ENCODE measurements at places on chromosomes 16 and 17. TPM values are rescaled to one million over a fixed set of nuclear protein-coding genes. Genes with fewer than 3 reads are reported as not detected.

Gene TNFRSF13B
- total RNA-seq, result not detected

Gene ZDHHC1
- 5.4 TPM for total RNA-seq

Gene KIF22
- total RNA-seq, result 15.2 TPM

Gene ITGAL
- total RNA-seq, result not detected

Gene CCNF
- 4.2 TPM for total RNA-seq

Gene UNC13D
- total RNA-seq, result 0.19 TPM

Gene GRIN2C
- 0.28 TPM for total RNA-seq

Gene TBC1D3
- not detected for total RNA-seq

Gene SPNS2
- total RNA-seq, result 1.1 TPM

Gene HP
- 0.28 TPM for total RNA-seq

Gene DNAI2
- not detected for total RNA-seq

Gene KRTAP1-5
- total RNA-seq, result 1.9 TPM

Gene TBC1D3G
- total RNA-seq, result not detected

Gene EFNB3
- total RNA-seq, result under 0.01 TPM

Gene NPIPA5
- total RNA-seq, result not detected

Gene SMIM22
- not detected for total RNA-seq

Gene NGFR
- total RNA-seq, result 0.28 TPM

Gene VASN
- 77.5 TPM for total RNA-seq
